ENCODE measurements at places on chromosomes 2 and 18. TPM values are rescaled to one million over a fixed set of nuclear protein-coding genes. Genes with fewer than 3 reads are reported as not detected.

DNA sequence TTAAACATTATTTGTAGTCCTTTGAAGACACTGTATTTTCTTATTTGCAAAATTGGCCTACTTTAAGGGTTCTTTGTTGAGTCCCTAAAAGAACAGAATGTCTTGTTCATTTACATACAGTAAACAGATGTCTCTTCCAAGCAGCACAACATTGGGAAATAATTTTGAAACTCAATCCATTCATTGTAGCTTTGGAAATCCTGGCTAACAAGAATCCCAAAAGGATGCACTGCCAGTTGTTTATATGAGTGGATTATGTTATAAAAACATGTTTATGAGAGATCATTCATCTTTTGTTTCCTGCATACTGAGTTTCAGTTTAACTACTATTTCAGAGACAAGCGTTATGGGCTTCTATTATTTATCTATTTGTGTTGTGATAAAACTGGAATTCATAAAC, 499.3 kb downstream of the PID1 start:
- DNase-seq: no peak
- no peak overlapping the region for H3K4me3 ChIP-seq

GRCh38 chr18:13834496-13835015, 10.6 kb downstream of the MC5R start:
- no peak overlapping the region for H3K27ac ChIP-seq
- H3K4me3 ChIP-seq: no peak overlapping the region
- peaks cover 15% of the 10 kb centered on the region for H3K27me3 ChIP-seq
- no peak for DNase-seq
- no peaks in the 10 kb centered on the region for H3K36me3 ChIP-seq

GRCh38 chr2:234977228-234977679, 25.4 kb downstream of the SH3BP4 start:
- no peak overlapping the region for H3K4me3 ChIP-seq
- H3K4me1 ChIP-seq: no peaks in the 10 kb centered on the region
- H3K27ac ChIP-seq: no peak overlapping the region
- no peak for DNase-seq
- H3K36me3 ChIP-seq: no peaks in the 10 kb centered on the region

- no peaks in the 10 kb centered on the region for H3K36me3 ChIP-seq
- H3K4me1 ChIP-seq: no peaks in the 10 kb centered on the region
- no peak overlapping the region for H3K27ac ChIP-seq
Measured at GRCh38 chr2:19573784-19574183, 215.4 kb upstream of the OSR1 start.

GRCh38 chr18:7872569-7872968, 305.5 kb downstream of the PTPRM start:
- H3K4me3 ChIP-seq: no peak overlapping the region
- no peak overlapping the region for H3K27ac ChIP-seq
- H3K4me1 ChIP-seq: no peaks in the 10 kb centered on the region
- no peaks in the 10 kb centered on the region for H3K27me3 ChIP-seq
- no peaks in the 10 kb centered on the region for H3K36me3 ChIP-seq

GRCh38 chr18:6732952-6733351, 3.4 kb downstream of the ARHGAP28 start:
- no peak for DNase-seq
- peaks cover 15% of the 10 kb centered on the region for H3K27me3 ChIP-seq
- no peak overlapping the region for H3K27ac ChIP-seq
- H3K4me3 ChIP-seq: no peak overlapping the region

DNA sequence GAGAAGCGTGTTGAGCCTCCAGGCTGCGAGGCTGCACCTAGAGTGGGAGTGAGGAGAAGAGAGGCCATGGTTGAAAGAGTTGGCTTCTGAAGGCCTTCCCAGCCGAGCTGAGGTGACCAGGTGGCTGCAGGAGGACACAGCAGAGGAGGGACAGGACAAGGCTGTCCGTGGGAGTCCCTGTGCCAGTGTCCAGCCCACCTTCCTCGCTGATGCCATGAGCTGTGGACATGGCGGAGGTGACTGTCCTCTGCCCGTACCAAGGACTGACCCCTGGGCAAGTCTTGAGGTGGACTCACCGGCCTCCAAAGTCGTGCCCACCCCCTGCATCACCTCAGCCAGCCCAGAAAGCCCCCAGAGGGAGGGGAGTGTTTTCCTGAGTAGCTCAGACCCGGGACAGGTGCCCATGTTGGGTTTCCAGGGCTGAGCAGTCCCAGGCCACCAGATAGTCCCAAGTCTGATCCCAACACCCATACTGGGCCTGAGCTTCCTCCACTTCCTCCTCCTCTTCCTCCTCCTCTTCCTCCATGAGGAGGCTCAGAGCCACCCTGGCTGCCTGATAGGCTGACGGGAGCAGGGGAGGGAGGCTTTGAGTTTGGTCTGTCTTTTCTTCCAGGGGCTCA, 43.0 kb upstream of the FOSL2 start:
- no peak overlapping the region for H3K4me3 ChIP-seq
- DNase-seq: no peak
- H3K36me3 ChIP-seq: no peaks in the 10 kb centered on the region
- H3K4me1 ChIP-seq: peaks cover 48% of the 10 kb centered on the region
- H3K27me3 ChIP-seq: no peaks in the 10 kb centered on the region

MROH2A gene
- not detected for total RNA-seq

PLCL1 gene
- total RNA-seq: 1.2 TPM

PLEKHB2 gene
- 73.0 TPM for total RNA-seq

HDLBP gene
- total RNA-seq: 193 TPM

METTL21A gene
- total RNA-seq: 13.6 TPM
